ENCODE measurements at places on chromosomes 5 and 9. TPM values are rescaled to one million over a fixed set of nuclear protein-coding genes. Genes with fewer than 3 reads are reported as not detected.

GRCh38 chr9:112028242-112029221, 131.9 kb downstream of the UGCG start:
- no peak for DNase-seq

DNA sequence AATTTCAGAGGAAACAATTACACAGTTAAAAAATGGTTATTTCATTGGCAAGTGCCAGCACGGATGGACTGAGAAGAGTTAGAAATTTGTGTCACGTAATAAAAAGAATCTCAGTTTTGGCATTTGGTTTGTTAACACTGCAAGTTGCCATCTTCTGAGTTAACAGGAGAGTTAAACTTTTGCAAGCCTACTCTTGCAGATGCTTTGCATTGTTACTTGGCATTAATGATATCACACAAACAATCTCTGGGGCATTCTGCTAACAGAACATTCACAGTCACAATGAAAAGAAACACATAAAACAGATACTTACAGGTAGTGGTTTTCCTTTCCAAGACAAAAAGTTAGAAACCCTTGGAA, 647 bp downstream of the FREM1 start:
- DNase-seq = no peak

- DNase-seq = no peak
Observed at GRCh38 chr5:68456756-68457217, 241.2 kb downstream of the PIK3R1 start.

- DNase-seq = no peak
Observed at GRCh38 chr9:84969084-84969483, 299.6 kb downstream of the NTRK2 start.

- DNase-seq = no peak
Observed at GRCh38 chr9:24011009-24011717, 185.1 kb upstream of the ELAVL2 start.

- DNase-seq = no peak
Observed at GRCh38 chr5:176606032-176606431, 3.9 kb downstream of the GPRIN1 start.

DNA sequence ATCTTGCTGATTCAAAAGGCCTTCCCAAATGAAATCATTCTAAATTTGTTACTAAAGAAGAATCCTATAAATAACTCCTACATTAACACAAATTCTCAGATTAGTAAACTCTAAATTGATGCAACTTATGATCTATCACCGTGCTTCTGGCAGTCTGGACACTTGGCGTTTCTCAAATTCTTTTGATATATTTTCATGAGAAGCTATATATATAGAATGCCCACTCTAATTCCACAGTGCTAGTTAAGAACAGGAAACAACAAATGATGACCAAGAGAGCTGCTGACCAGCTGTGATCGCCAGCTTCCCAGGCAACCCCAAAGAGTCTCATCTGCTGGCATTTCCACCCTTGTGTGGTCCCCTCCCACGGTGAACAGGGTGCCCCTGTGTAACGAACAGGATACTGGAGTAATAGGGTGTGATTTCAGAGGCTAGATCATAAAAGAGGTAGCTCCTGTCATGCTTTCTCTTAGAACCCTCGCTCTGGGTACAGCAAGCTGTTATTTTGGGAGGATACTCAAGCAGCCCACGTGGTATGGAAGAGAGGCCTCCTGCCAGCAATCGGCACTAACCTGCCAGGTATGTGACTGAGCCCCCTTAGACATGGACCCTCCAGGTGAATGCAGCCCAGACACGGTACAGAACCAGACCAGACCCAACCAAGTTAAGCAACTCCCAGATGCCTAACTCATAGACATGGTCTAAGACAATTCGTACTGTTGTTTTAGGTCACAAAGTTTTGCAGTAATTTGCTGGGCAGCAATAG, 64.7 kb downstream of the CDC14B start:
- no peak for DNase-seq

DNA sequence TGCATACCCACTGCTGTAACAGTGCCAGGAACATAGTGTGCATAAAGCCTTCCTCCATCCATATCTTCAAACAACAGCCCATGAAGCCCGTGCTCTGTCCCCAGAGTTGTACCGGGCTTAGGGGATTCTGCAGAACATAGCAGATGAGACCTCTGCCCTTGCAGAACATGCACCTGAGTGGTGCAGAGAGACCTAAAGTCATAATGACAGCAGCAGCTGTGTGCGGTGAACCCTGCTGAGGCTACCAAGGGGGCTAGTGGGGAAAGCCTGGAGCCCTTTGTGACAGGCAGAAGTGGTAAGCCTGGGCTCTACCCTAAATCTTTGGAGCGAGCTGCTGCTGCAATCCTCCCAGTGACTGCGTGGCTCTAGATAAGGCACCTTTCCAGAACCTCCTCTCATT, 32.2 kb upstream of the BRD3 start:
- no peak for DNase-seq

DNA sequence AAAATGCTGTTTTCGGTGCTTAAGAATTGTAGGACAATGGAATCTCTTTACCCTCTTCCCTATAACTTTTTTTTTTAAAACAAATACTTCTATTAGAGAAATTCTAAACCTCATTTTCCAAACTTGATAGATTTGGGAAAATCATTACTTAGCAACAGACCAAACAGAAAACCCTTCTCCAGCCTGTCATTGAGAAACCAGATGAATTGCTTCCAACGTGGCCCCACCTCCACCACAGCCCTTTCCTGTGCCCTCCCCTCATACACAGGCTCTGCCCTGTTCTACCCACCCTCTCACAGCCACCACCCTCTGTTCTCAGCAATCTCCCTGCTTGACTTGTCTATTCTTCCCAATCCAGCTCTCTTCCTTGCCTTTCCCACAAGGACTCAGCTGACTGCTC, 221.2 kb downstream of the DMRT2 start:
- no peak for DNase-seq

DNA sequence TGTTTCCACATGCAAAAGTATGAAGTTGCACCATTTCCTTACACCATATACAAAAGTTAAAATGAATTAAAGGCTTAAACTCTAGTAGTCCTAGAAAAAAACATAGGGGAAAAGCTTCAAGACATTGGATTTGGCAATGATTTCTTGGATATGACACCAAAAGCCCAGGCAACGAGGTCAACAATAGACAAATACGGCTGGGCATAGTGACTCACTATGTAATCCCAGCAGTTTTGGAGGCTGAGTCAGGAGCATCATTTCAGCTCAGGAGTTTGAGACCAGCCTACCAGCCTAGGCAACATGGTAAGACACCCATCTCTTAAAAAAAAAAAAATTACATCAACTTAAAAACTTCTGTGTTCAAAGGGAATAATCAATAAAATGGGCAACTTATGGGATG, 30.9 kb upstream of the SREK1 start:
- no peak for DNase-seq

DNA sequence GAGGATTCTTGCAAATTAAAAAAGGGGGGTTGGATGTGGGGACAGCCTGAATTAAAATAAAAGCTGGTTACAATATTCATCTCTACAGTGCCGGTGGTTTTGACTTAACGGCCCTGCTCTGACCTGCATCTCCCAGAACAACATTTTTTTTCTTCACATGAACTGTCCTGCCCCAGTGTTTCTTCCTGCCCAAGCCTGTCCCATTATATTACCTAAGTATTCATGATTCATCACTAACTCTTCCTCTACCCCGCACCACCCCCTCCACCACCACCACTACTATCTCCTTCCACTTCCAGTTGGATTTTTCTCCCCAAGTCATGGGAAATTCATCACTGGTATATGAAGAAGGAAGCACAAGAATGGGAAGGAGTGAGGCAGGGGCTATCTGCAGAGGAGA, 90.1 kb downstream of the ZFAND5 start:
- no peak for DNase-seq

DNA sequence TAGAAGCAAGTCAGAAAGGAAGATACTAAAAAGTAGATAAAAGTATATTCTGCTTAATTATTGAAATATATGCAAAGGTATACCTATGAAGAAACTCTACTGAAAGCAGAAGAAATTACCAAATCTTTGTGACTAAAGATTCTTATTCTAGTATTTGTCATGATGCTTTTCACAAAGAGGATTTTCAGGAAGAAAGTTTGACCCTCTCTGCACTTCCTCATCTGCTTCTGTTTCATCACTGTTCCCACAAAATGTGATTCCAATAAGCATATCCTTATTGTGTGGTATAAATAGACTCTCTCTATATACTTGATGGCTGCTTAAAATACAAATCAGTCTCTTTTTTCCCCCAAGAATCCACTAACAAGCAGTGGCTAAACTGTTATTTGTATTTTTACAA, 2139.6 kb upstream of the ACO1 start:
- DNase-seq = no peak

DNA sequence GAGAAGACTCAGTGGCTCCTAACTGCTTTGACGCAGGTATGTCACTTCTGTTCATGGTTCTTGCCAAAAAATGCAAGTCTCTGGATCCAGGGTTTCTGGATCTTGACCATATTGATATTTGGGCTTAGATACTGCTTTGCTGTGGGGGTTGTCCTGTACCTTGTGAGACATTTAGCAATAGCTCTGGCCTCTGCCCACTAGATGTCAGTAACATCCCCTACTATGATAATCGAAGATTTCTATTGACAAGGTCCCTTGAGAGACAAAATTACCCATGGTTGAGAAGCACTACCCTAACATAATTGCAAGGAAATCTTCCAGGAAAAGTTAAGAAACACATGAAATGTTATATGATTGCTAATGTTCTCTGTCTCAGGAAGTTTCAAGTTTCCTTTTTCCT, 285.4 kb downstream of the TMEM232 start:
- no peak for DNase-seq

- no peak for DNase-seq
Observed at GRCh38 chr9:137053944-137054931, at the start of gene ENTPD2. ENTPD2 (minus strand) TSS chr9:137054061; CDS start chr9:137053997, 64 bp downstream.

- DNase-seq = peak; percentile 89
Observed at GRCh38 chr9:136882109-136882946, 4.0 kb upstream of the TRAF2 start.

DNA sequence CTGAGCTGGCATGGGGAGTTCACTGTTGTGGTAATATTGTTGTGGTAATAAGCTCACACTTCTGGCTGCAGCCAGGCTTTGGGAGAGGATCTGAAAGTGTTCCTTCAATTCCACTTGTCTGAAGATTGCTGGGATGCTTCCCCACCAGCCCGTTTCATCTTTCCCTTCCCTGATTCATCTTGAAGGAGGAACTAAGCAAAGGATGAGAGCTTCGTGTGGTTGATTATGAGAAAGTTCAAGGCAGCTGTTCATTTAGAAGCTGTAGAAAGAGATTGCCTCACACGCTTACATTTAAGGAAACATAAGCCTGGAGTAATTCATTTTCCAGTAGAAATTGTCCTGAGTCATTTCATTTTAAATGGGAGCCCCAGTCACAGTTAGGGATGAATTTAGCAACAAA, 122.4 kb upstream of the GAS1 start:
- no peak for DNase-seq

- DNase-seq = no peak
Observed at GRCh38 chr9:14756291-14756690, 33.8 kb upstream of the CER1 start.

GRCh38 chr9:110142868-110143481, 65.0 kb downstream of the C9orf152 start:
- no peak for DNase-seq

DNA sequence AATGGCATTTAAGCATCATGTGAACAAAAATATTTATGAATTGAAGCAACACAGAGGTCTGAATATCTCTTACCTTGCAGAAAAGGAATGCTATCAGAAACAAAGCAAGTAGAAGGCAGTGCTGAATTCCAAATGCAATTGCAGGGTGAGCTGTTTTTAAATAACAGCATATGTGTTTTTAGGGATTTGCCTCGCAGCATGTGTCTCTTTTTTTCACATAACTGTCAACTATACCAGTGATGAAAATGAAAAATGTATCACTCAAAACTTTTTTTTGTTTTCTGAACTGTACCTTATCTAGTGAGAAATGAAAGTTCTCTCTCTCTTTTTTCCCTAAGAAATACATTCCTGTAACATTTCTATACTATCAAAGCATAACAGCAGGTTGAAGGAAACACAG, 21.2 kb downstream of the CDH10 start:
- no peak for DNase-seq

- no peak for DNase-seq
Observed at GRCh38 chr9:99425923-99426842, 204.1 kb downstream of the SEC61B start.

DNA sequence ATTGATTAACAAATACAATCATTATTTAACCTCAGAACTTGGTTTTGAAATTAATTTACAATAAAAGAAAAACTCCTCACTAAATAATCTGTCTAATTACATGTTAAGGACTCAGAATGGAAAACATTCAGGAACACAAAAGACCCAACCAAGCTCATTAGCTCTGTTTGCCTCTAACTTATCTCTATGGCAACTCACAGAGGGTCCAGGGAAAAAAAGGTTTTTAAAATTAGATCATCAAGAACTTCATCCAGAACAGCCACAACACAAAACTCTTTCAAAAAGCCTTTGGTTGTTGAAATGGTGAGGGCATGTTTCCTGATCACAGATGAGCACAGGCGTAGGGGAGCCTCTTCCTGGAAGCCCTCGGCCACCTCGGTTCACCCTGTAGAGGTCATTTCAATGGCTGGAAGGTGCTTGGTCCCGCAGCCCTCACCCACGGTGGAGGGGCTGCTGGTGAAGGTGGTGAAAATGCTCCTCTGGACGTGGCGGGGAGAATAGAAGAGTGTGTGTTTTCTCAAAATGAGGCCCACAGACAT, 17.2 kb upstream of the TCF7 start:
- DNase-seq = no peak

- DNase-seq = no peak
Observed at GRCh38 chr9:114238891-114239875, 83.7 kb upstream of the ORM1 start.

DNA sequence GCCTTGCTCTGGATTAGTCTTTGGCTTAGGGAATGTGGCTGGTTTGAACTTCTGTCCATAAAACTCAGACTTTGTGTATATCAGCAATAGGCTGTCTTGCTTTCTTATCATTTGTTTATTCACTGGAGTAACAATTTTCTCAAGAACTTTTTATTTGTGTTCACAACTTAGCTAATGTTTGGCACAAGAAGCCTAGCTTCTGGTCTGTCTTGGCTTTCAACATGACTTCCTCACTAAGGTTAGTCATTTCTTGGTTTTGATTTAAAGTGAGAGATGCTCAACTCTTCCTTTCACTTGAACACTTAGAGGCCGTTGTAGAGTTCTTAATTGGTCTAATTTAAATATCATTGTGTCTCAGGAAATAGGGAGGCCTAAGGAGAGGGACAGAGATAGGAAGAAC, 4.9 kb downstream of the FBXO38 start:
- DNase-seq = no peak

- DNase-seq = no peak
Observed at GRCh38 chr5:57718155-57718554, 235.5 kb upstream of the ACTBL2 start.

GRCh38 chr5:159316519-159317383, 13.5 kb downstream of the IL12B start:
- DNase-seq = no peak

GRCh38 chr9:35763181-35763580, 9.1 kb upstream of the MSMP start:
- no peak for DNase-seq

Gene TLX3
- not detected for polyA plus RNA-seq

Gene INSL4
- polyA plus RNA-seq = not detected

Gene SCGB3A2
- 0.67 TPM for polyA plus RNA-seq

Gene ADRA1B
- polyA plus RNA-seq = 0.65 TPM

Gene PCDHB8
- polyA plus RNA-seq = not detected

Gene BTNL3
- 0.09 TPM for polyA plus RNA-seq

Gene FOXD4L6
- polyA plus RNA-seq = not detected

Gene CACNA1B
- under 0.01 TPM for polyA plus RNA-seq

Gene RAD17
- polyA plus RNA-seq = 15.2 TPM

Gene HBEGF
- polyA plus RNA-seq = 1.7 TPM

Gene SLC24A2
- not detected for polyA plus RNA-seq

Gene NEUROG1
- polyA plus RNA-seq = not detected
